ENCODE measurements at places on chromosomes 1 and 21.

DNA sequence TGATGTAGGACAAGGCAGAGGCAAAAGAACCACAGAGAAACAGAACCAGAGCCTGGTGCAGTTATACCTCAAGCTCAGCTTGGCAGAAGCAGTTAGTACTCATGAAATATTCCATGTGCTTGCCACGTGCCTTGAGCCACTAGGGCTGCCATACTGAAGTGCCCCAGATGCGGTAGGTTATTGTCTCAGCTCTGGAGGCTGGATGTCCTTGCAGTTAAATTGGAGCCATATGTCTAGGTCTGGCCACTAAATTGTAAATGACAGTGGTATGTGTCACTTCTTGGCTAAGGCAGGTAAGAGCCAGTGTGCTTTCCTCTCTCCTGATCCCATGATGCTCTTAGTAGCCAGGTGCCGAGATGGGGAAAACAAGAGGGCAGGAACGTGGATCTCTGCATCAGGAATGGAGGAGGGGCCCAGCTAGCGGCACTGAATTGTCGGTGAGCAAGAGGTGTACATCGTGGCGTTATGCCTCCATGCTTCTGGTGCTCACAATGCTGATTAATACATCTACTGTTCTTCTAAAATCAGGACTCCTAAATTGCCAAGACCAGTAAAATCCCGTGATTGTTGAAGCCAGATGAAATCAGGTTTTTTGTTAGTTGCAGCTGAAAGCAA lies 73.5 kb downstream of the PSMG1 start:
- no peak for DNase-seq

- no peak for DNase-seq
Measured at GRCh38 chr1:20717452-20718342, at the start of gene KIF17. TSS of gene KIF17 (minus strand) at chr1:20718007. CDS start at chr1:20717706, 301 bp downstream.

DNA sequence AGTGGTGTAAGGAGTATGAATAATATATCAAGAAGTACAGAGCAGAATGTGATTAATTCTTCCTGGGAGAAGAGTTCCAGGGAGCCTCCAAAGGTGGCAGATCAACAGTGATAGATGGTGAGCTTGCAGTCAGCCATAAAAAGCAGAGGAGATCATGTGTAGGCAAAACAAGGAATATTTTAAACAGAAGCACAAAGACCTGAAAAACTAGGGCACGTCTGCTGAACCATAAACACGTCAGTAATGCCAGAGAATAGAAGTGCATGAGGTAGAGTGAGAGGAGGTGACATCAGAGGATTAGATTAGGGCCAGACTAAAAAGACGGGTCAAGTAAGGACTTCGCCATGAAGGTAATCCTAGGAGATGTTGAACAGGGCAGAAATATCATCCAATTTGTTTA lies 151.8 kb downstream of the EIF4G3 start:
- DNase-seq, result no peak

DNA sequence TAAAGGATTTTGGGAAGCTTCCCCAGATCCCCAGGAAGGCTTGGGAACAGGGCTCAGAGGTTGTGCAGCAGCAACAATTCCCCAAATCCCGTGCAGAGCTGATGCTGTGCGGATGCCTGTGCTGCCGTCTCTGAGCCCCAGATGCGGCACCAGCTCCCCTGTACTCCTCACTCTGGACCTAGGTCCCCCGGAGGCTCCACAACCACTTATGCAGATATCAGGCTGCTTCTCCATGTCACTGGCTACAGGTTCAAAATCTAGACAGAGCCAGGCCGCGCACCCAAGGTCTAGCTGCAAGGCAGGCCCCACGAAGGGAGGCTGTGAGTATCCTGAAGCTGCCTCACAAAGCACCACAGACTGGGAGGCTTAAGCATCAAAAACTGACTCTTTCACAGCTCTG lies 81.6 kb downstream of the PDE9A start:
- DNase-seq, result no peak

DNA sequence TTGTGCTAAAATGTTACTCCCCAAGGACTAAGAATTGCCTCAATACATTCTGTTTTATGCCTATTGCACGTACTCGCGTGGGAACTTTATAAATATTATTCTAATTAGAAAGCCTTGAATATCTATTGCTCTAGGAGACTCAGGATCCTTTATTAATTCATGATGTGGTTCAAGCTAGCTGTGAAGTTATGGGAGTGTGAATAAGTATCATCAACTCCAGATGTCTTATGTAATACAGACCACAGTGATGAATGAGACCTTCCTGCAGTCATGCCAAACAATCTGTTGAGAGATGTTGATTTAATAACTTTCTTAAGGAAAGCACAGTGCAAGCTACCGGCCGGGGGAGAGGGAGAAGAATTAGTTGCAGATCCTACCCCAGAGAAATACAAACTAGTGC lies 519.2 kb upstream of the ZP4 start:
- no peak for DNase-seq

DNA sequence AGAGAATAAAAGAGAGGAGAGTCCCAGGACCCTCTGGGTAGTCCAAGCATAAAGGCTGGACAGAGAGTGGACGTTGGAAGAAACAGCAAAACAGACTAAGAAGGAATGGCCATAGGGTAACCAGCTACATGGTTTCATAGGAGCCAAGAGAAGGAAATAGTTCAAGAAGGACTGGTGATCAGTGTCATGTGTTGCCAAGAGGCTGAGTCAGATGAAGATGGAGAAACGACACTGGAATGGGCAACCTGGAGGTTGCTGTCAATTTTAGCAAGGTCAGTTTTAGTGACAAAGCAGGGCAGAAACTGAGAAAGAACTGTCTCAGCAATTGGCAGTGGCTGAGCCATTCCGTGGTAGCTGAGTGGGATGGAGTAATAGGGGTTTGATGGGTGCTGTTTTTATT lies 41.4 kb downstream of the HMGB4 start:
- no peak for DNase-seq

DNA sequence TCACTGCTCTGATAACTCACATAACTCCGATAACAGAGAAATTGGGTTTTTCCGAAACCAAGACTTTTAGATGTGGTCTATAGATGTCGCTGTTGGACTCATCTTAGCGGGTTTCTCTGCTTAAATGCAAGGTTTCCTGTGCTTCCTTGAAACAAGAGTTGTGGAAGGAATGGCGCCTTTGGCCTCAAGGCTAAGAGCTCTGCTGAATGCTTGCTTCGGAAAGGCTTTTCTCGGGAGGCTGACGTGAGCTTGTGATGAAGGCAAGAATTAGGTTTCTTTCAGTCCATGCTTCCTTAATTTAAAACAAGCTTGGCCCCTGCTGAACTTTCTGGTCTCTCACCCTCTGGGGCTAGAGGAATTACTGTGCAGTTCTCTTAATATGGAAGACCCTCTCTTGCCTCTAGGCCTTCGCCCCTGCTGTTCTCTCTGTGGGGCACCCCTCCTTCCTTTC lies 113.5 kb downstream of the MAP3K21 start:
- DNase-seq, result peak; percentile 31

DNA sequence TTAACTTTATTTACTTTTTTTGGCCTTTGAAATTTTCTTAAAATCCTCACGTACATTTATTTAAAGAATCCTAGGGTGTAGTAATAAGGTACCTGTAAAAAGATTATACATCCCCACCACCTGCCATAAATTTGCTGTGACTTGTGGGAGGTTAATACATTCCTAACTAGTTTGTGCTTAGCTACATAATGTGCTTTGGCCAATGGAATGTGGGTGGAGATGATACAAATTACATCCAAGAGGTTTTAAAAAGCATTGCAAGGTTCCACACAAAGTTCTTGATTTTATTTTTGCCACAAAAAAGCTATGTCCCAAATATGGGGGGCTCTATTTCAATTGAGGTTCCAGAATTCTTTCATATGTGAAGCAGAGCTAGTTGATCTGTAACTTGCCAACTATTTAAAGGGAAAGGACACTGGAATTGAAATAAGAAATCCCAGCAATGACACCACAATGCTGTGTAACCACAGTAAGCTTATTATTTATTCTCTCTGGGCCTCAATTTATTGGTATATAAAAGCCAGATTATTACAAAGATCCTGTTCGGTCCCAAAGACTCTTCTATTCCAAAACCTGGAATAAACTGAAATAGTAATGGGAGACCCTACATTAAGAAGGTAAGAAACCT lies 15.7 kb downstream of the ASPM start:
- DNase-seq, result no peak

- DNase-seq, result no peak
Measured at GRCh38 chr1:208240662-208241355, 3.4 kb downstream of the PLXNA2 start.

- no peak for DNase-seq
Measured at GRCh38 chr21:44547656-44548331, 3.5 kb downstream of the KRTAP10-2 start.

- no peak for DNase-seq
Measured at GRCh38 chr1:162343470-162343869, 33.2 kb downstream of the SPATA46 start.

DNA sequence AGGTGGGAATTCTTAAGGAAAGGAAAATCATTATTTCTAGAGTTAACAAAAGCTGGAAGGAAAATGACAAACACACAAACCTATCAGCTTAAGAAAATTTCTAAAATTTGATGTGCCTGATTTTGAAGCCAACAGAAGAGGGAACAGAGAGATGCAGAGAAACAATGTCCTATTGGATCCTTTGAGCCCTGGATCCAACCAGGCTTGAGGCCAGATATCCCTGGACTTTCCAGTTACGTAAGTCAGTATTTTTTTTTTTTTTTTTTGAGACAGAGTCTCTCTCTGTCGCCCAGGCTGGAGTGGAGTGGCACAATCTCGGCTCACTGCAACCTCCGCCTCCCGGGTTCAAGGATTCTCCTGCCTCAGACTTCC lies 648.9 kb downstream of the KIF26B start:
- no peak for DNase-seq

GRCh38 chr1:114250683-114251572 lies 97.3 kb upstream of the SYT6 start:
- no peak for DNase-seq

DNA sequence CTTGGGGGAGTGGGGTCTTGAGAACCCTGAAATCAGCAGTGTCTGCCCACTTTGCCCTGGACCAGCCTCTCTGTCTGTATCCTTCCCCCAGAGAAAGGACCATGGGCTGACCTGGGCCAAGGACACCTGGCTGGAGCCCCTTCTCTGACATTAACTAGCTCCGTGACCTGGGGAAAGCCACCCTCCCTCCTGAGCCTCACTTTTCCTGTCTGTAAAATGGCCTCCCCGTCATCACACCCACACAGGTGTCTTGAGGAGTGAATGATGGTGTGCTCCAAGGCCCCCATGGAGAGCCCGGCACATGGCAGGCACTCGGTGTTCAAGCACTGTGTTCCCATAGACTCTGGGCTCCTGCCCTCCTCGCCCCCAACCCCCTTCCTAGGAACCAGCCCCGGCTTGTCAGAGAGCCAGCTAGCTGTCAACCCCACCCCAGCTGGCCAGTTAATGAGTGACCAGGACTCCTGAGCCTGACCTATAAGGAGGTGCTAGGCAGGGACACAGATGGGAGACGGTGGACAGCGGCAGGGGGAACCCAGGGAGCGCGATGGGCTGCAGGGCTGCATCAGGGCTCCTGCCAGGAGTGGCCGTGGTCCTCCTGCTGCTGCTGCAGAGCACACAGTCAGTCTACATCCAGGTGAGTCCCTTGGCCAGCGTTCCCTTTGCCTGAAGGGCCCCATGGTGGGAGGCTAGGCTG lies at the start of gene GUCA2B:
TSS of gene GUCA2B (plus strand) at position 504 of the 694 bp plus-strand sequence. CDS start at position 545, 41 bp downstream.
- DNase-seq, result no peak

GRCh38 chr1:31145648-31146047 lies 80.1 kb upstream of the PUM1 start:
- DNase-seq, result no peak

GRCh38 chr21:40152476-40152875 lies 285.2 kb downstream of the PCP4 start:
- no peak for DNase-seq

DNA sequence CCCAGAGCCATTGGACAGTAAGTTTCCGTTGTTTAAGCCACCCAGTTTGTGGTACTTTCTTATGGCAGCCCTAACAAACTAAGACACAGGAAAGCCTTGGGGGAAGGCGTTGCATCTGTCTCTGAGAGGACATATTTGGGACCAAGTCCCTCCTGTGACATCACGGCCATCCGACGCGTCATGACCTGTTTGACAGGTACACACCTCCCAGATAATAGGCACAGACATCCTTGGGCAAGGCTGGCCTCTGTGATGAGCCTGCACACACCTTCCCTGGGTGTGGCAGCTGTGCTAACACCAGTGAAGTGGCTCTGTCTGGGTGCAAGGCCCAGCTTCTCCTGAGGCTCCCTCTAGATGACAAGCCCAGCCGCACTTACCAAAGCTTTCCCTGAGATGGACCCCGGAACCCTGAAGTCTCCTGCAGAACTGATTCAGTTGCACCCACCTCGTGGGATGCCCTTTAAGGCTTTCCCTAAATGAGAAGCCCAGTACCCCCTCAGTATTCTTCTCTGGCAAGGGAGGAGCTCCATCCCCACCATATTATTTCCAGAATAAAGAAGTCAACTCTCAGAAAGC lies 136.5 kb downstream of the ZSCAN20 start:
- no peak for DNase-seq
